ENCODE measurements at places on chromosomes 11 and 22.

- DNase-seq, result no peak
Measured at GRCh38 chr22:44312766-44313165, at the start of gene SHISAL1. SHISAL1 (minus strand) TSS chr22:44312951; CDS start chr22:44300945, 12,006 bp downstream.

GRCh38 chr11:65719871-65720210, 757 bp downstream of the RNASEH2C start:
- peak; percentile 53 for DNase-seq

- DNase-seq, result no peak
Measured at GRCh38 chr11:59660621-59661020, 8.2 kb downstream of the PATL1 start.

- no peak for DNase-seq
Measured at GRCh38 chr11:44028816-44029506, 18.8 kb upstream of the ACCSL start.

GRCh38 chr11:69569306-69570200, 71.4 kb upstream of the CCND1 start:
- no peak for DNase-seq

DNA sequence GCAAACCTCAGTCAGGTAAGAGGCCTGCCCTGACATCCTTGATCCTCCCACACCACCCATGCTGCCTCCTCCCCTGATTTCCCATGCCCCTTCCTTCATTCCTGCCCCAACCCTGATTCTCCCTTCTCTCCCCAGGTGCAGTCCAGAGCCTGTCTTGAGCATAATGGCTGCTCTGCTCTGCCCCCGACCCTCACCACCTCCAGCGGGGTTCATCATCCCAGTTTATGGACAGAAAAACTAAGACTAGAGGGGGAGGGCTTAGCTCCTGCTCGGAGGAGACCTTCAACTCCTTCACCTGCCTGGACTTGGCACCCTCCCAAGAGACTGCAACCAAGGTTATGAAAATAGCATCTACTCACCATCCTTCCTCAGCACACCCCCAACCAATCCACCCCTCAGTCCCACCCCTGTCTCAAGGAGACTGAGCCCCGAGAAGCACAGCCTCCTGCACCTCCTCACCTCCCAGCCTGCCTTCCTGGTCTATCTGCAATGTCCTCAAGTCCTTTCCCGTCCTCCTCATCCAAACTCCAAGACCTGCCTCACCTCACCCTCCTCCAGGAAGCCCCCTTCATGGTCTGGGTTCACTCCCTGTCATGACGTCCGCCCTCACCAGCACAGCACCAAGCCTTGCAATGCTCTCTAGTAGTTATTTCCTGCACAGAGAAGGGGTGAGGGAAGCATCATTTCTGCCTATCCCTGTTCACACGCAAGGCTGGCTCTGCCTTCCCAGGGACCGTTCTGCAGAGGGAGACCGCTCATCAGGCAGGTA, 103.1 kb downstream of the PDE2A start:
- no peak for DNase-seq
